Cardiac muscle cell (in vitro differentiated cells and primary cell): ENCODE measurements at places on chromosomes 1 and 21. TPM values are rescaled to one million over a fixed set of nuclear protein-coding genes. Genes with fewer than 3 reads are reported as not detected.

Gene FCAMR
- polyA plus RNA-seq: not detected in 2 replicates

Gene APOBEC4
- polyA plus RNA-seq: 0.42 TPM in 1 of 2 replicates, not detected in the other

Gene PEAR1
- polyA plus RNA-seq: 0.59 and 1.1 TPM in 2 replicates

Gene HSD3B2
- not detected in 2 replicates for polyA plus RNA-seq

- peak overlapping the region; percentile 82 for H3K4me3 ChIP-seq
- H3K4me1 ChIP-seq: peaks cover 28% of the 10 kb centered on the region
- H3K36me3 ChIP-seq: no peaks in the 10 kb centered on the region
- H3K27ac ChIP-seq: peak overlapping the region; percentile 65
- H3K27me3 ChIP-seq: no peaks in the 10 kb centered on the region
These were observed 997 bp downstream of the ZNF362 start for GRCh38 chr1:33257207-33257771.

DNA sequence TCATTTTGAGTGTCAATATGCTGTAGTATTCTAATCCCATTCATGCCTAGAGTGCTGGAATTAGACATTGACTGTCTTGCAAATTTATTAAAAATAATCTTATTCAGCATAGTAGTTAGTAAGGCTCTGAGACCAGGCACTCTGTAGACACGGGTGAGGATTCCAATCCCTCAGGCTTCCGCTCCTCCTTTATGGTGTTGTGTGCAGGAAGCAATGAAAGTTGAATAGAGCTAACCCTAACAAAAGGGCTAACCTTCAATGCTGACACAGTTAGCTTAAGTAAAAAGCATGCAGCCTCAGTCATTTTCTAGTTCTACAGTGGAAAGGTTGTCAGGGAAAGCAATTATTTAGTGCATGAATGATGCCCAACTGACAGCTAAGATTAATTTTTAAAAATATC lies 199.6 kb upstream of the SGIP1 start:
- H3K4me1 ChIP-seq: peaks cover 10% of the 10 kb centered on the region
- DNase-seq: no peak
- H3K4me3 ChIP-seq: no peak overlapping the region
- no peaks in the 10 kb centered on the region for H3K27me3 ChIP-seq
- H3K36me3 ChIP-seq: no peaks in the 10 kb centered on the region
- no peak overlapping the region for H3K27ac ChIP-seq

DNA sequence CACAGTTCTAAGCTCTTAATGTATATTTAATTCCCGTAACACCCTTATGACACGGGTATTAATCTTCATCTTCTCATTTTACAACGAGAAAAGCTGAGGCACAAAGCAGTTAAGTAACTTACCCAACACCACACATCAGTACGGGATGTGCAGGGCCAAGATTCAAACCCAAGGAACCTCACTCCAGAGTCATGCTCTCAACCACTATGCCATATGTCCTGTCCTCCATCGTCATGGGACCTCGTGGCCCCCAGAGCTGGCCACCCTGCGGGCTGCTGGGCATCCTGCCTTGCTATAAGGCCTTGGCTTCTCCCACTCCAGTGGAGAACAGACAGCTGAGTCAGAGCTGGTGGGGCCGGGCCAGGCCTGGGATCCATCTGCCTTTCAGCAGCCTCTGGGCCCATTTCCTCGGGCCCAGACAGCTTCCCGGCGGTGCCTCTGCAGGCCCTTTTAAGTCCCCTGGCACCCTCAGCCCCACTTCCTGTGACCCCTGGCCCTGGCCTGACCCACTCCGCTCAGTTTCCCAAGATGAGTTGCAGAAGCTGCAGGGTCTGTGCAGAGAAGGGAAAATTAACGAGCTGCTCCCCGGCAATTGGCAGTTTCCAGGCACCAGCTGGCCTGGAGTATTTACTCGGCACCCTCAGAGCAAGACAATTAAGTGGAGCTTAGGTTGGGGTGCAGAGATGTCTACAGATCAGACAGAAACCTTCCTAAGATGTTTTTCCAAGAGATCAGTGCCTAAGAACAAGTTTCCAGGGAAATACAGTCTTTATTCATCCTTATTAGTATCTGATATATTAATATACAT lies 98.2 kb downstream of the EPHB2 start:
- peak; percentile 39 for DNase-seq
- H3K27me3 ChIP-seq: no peaks in the 10 kb centered on the region
- H3K36me3 ChIP-seq: no peaks in the 10 kb centered on the region
